AG10803 (cell line): ENCODE measurements at places on chromosomes 1 and 21.

- DNase-seq, result no peak
Measured at GRCh38 chr1:43936431-43937151, 3.0 kb downstream of the ARTN start.

DNA sequence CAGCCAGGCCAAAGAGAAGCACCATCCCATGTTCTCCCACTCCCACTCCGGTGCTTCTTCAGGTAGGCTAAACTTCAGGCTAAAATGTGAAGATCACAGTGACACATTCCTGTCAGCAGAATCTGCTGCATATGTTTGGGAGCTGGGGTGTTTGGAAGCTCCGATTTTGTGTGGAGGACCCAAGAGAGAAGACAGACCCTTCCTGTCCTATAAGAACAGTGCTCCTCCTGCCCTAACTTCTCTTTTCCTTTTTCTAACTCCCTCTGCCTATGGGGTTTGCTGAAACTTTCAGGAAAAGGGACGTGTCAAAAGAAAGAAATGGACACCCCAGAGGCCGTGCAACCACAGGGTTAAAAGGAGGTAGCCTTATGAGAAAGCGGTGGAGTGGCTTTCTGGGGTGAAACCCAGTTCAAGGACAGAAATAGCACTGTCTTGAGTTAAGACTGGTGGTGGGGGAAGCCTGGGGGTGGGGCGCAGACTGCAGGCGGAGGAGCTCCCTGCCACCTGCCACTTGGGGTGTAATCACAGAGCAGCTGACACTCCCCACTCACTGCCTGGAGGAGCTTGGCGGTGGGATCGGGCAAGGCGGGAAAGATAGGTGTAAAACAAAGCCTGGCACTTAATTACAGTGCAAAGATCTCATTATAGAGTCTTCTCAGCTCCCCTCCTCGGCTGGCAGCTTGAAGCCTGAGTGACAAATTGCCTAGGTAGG is 645 bp upstream of the TLR5 start:
- no peak for DNase-seq

- no peak for DNase-seq
Measured at GRCh38 chr1:181425566-181425965, 57.8 kb upstream of the CACNA1E start.

DNA sequence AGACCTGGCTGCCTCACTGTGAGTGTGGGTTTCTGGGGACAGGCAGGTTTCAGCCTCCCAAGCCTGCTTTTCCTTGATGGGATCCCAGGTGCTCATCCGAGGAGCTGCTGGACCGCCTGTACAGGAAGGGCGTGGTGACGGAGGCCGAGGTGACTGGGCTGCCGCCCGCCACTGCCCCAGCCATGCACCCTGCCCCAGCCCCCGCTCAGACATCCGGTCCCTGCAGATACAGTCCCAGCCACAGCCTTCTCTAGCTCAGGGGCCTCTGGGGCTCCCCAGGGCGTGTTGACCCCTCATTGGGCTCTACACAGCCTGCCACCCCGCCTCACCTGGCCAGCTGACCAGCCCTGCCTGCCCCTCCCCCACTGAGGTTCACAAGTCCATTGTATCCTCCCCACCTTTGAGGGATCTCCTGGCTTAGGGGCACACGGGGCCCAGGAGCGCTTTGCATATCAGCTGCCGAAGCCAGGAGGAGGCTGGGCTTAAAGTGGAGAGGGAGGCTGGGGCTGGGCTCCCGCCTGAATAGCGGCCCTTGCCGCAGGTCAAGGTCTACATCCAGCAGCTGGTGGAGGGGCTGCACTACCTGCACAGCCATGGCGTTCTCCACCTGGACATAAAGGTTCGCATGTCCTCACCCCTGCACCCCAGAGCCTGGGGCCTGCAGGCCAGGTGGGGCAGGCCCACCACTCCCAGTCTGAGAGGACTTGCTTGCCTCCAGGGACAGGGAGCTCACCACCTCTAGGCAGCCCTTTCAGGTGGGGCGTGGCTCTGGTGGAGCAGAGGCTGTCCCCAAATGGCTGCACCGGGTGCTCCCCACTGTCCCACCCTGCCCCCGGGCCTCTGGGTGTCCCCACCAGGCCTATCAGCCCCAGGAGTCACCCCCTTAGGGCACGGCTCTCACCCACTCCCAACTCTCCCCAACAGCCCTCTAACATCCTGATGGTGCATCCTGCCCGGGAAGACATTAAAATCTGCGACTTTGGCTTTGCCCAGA is 38.5 kb downstream of the TRIM11 start:
- DNase-seq, result no peak

DNA sequence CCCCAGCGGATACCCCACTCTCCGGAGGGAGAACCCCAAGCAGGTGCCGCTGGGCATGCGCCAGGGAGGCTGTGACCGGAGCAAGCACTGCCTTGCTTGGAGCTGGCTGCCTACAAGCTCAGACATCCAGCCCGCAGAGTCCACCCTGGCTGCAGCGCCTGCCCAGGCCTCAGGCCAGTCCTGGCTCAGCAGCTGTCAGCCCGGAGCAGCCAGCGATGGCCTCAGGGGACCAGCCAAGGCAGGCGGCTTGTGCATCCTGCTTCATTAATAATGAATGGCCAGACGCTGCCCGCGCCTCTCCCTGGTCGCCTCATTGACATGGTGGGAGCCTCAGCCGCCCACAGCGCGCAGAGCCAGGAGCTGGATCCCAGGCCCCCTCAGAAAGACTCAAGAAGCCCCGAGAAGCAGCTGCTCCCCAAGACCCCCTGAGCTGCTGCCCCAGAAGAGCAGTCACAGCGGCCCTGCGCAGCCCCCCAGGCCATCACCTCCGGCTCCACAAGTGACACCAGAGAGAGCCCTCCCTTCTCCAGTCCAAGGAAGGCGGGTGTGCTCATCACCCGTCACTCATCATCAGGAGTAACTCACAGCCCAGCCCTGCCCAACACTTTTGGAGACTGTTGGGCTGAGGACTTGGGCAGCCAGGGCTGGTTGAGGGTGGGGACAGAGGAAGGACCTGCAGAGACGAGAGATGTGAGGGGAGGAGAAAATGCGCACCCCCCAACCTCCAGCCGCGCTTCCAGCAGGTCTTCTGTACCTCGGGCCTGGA is 19.6 kb downstream of the KCNAB2 start:
- DNase-seq, result no peak

GRCh38 chr1:218659911-218660677 is 315.0 kb downstream of the TGFB2 start:
- DNase-seq, result peak; percentile 53
